ENCODE measurements at places on chromosomes 13 and 19.

DNA sequence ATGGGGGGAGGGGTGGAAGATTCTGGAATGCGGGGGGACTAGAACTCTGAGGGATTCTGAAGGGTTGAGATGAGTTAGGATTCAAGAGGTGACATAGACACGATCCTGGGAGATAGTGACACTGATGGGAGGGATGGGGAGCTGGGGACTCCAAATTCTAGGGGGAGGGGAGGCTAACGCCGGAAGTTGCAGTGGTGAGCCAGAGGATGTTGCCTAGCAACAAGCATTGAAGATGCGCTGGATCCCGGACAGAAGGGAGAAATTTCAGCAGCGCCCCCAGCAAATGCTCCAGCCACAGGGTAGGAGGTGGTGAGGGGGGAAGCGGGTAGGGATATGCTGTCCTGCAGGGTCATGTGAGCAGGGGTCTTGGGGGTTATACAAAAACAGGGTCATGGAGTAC lies 6.9 kb upstream of the LTBP4 start:
- DNase-seq = no peak

DNA sequence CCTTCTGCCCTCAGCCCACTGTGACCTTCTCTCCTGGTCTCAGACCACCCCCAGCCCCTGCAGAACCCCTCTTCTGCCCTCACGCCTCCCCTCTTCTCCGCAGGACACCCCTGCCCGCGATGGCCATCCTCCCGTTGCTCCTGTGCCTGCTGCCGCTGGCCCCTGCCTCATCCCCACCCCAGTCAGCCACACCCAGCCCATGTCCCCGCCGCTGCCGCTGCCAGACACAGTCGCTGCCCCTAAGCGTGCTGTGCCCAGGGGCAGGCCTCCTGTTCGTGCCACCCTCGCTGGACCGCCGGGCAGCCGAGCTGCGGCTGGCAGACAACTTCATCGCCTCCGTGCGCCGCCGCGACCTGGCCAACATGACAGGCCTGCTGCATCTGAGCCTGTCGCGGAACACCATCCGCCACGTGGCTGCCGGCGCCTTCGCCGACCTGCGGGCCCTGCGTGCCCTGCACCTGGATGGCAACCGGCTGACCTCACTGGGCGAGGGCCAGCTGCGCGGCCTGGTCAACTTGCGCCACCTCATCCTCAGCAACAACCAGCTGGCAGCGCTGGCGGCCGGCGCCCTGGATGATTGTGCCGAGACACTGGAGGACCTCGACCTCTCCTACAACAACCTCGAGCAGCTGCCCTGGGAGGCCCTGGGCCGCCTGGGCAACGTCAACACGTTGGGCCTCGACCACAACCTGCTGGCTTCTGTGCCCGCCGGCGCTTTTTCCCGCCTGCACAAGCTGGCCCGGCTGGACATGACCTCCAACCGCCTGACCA lies 3.3 kb downstream of the LRFN3 start:
- DNase-seq = no peak

GRCh38 chr19:55674459-55674840 lies 576 bp upstream of the EPN1 start:
- no peak for DNase-seq

GRCh38 chr13:101003566-101003965 lies 329.0 kb upstream of the TMTC4 start:
- no peak for DNase-seq

DNA sequence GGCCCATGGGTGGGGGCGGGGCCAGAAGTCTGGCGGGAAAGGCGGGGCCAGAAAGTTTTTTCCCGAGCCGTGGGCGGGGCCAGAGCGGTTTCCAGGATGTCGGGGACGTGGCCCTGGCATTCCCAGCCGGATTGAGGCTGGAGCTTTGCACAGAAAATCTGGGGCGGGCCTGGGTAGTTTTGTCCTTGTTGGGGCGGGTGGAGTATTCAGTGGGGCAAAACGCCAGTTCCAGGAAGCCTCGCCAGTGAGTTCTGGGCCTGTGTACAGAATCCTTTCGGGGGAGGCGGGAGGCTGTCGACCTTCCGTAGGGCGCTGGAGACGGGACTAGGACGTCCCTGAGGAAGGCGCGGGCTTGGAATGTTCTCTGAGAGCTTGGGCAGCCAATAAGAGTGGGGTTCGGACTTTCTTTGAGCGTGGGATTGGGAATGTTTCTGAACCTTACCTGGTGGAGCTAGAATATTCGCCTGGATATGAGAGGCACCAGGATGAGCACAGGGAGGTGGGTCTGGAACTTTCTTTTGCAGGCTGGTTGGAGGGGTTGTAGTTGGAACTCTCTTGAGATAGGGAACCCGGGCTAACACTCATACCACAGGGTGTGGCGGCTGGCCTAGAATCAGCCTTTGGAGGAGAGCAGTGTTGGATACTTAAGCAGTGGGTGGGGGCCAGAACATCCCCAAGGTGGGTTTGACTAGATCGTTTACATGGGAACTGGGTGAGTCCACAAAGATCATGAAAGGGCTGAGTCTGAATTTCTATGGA lies 1.3 kb downstream of the CCDC9 start:
- no peak for DNase-seq

Measured in kidney glomerular epithelial cell (primary cell).